ENCODE measurements at places on chromosomes 2 and 18.

- no peak for DNase-seq
Observed at GRCh38 chr18:48676346-48676745, 137.5 kb downstream of the CTIF start.

GRCh38 chr2:71793926-71794325 lies 340.6 kb downstream of the DYSF start:
- DNase-seq: no peak

DNA sequence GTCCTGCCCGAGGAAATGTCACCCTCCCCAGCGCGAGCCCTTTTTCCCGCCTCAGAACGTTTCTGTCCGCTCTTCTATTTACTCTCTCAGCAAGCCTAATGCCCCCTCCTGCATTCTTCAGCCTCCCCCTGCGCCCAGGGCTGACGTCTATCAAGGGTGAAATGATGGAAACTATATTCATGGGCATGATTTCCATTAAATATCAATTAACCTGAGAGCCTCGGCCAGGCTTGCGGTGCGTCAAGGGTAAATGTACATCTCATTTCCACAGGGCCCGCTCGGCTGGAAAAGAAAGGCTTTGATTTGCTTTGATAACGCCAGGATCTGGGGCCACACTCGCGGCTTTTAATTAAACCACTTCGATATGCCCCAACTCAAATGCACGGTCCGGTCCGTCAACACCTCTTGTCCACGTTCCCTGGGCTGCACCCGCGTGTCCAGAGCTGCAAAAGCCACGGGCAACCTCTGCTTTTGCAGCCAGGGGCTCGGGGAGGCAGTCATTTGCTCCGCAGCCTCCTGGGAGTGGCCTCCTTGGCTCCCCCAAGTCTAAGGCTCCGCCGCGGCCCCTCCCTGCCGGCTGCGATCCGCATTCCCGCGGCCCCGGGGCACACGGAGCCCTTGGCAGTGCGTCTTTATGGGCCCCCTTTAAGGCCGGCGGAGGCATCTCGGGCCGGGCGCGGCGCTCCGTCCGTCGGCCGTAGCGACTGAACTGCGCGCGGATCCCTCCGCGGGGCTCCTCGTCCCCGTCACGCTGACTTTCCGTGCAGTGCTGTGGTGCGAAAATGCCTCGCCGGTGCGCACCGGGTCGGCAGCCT lies at the start of gene HOXD8:
Gene HOXD8 (plus strand): TSS at position 724 of the 815 bp plus-strand sequence. CDS start 662 bp downstream, outside the sequence.
- DNase-seq: no peak

DNA sequence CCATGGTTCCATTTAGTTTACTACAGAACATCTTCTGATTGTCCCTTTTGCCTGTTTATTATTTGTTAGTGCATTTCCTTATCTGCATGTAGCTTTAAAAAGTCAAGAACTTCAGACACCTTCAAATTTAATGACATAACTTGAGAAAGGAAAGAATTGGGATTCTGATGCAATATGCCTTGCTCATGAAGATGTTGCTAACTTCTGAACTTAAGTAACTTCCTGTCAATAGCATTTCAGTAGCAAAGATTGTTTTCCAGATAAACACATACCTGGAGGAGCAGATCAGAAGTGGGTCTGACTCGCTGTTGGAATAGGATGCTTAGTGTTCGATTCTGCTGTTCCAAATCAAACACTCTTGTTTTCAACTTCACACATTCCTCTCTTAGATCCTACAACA lies 190.2 kb upstream of the LYPD1 start:
- DNase-seq: no peak

- DNase-seq: no peak
Observed at GRCh38 chr2:210557721-210558120, 1.3 kb downstream of the CPS1 start.

DNA sequence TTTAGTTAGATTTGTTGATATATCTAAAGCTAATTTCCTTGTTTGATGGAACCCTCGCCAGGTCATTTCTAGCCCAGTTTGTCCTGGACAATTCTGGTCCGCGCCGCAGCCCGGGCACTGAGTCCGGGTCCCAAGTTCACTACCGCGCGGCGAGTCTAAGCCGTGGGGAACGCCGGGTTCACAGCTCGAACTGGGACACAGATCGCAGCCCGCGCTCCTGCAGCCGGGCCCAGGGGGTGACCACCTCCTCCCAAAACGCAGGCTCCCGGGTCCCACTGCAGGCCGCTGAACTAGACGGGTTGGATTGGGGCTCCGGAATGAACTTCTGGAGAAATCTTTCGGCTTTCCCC lies 681 bp downstream of the ACADL start:
- DNase-seq: no peak

GRCh38 chr18:78073275-78073674 lies 823.6 kb downstream of the GALR1 start:
- DNase-seq: no peak

GRCh38 chr2:186927867-186928191 lies 78.9 kb upstream of the ZSWIM2 start:
- no peak for DNase-seq

GRCh38 chr2:15145919-15146318 lies 415.2 kb downstream of the NBAS start:
- DNase-seq: no peak

- DNase-seq: no peak
Observed at GRCh38 chr2:159030674-159031380, 62.4 kb downstream of the TANC1 start.

DNA sequence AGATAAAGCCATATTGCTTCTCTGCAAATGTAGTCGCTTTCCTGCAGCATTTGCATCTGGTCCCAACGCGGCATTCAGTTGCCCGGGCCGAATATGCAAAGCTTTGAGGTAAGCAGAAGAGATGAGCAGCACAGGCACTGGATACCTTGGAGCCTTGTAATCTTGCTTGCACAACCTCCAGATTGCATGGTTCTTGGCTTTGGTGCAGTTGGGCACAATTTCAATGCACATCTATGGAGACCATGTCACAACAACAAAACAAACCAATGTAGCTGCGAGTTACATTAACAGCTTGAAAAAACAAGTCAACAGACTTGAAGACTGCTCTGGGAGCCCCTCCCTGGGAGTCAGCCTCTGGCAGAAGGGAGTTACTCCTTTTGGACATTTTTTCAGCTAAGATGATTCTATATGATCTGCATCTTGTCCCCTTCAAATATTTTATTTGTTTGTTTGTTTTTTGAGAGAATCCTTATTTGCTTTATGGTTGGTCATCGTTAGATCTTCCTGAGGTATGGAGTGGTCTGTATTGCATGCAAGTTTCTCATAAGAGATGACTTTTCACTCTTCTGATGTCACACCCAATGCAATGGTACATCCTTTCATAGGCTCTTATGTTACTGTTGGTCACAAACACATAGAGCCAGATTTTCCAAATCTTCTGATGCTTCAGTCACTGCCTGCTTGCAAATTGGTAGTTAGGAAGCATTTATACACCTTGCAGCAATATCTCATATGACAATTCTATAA lies 113.5 kb downstream of the EFEMP1 start:
- DNase-seq: no peak

DNA sequence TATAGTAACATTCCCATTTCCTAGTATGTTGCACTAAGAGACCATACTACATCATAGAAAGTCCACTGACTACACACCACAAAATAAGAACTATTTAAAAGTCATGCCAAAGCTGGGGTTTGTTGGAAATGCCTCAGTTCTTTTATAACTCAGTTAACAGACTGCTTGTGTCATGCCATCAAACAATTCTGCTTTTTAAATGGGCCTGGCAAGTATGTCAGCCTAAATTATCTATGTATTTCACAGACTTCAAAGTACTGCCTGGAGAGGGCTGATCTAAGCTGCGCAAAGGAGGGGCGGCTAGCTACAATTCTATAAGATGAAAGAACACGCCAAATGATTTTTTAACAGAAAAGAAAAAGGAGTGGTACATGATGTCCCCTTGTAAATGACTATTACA lies 49.6 kb downstream of the FARSB start:
- DNase-seq: no peak

DNA sequence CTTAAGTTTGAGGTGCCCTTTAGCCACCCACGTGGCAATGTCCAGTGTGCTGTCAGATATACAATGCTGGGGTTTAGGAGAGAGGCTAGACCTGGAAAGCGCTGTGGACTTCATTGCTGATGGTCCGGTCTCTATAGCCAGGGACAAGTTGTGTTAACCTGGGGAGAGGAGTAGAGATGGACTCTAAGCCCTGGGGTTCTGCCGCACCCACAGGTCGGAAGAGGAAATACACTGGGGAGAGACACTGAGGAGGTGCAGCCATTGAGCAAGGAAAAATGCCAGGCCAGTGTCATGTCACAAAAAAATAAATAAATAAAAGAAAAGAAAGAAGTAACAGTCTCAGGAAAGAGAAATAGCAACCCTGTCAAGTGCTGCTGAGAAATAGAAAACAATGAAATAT lies 106.9 kb upstream of the CBLN2 start:
- DNase-seq: no peak

DNA sequence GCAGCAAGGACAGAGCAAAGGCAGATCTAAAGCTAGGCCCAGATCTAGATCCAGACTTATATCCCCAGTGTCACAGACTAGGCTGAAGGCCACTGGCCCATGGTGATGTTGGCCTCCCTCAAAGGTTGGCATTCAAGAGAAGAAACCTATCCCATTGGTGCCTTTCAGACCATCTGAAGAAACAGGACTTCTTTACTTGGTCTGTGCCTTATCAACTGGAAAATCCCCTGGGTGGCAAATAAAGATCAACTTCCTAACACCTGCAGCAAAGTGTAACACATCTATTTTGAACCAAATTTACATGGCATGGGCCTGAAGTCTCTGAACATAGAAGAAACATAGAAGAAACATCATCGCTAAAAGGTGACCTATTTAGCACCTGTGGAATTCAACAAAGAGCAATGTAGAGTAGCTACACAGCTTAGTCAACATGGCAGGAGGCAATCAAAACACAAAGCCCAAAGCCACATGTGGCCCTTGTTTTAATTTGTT lies 35.8 kb downstream of the METTL4 start:
- DNase-seq: no peak

DNA sequence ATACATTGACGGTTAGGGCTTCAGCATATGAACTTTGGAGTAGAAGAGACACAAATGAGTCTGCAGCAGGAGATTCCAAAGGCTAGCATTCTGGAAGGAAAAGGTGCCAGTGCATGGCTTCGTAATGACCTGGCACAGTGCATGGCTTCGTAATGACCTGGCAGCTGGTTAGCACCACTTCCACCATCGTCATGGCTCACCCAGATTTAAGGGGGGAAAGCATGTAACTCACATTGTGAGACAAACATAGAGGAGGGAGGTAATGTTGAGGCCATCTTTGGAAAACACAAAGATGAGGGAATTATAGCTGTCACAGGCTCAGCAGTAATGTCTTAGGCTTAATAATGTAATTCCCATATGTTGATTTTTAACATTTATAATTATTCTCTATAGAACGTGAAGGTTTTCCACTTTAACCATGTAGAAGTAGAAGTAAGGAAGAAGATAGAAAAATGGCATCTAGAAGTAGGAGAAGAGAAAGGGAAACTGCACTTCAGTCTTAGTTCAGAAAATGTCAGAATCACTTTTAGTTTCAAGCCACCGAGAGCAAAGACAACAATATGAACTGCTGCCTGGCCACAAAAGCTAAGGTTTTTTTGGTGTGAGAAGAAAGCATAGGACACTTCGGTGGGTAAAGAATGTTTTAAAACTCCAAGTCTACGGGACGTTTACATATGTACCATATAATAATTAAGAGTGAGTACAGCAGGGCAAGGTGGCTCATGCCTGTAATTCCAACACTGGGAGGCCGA lies 6.8 kb upstream of the STK25 start:
- no peak for DNase-seq

DNA sequence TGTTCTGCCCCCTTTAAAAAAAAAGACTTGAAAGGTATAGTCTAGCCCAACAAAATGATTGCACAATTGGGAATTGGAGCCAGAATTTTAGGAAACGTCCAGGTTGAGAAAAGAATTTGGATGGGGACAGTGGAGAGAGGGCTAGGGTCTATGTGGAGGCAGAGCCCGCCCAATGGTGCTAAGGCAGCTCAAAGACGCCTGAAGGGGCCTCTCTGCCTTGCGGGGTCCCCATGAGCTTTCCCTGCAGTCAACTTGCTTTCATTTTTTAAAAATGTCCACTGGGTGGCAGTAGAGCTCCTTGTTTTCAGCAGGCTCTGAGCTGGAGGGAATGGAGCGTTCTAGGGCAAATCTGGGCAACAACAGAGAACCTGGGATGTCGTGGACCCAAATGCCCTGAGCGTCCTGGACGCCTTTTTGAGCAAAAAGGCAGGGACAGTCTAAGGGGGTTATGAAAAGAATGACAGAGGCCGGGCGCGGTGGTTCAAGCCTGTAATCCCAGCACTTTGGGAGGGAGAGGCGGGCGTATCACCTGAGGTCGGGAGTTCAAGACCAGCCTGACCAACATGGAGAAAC lies 40.2 kb upstream of the ITM2C start:
- peak; percentile 76 for DNase-seq
